Hair follicular keratinocyte (primary cell): ENCODE measurements at places on chromosomes 3 and 15. TPM values are rescaled to one million over a fixed set of nuclear protein-coding genes. Genes with fewer than 3 reads are reported as not detected.

Gene CLDN18
- total RNA-seq = not detected in 2 replicates

Gene RAB43
- 25.5 and 29.1 TPM in 2 replicates for total RNA-seq

Gene SEMA3G
- 0.46 TPM in 1 of 2 replicates, not detected in the other for total RNA-seq

Gene SLC28A1
- total RNA-seq = not detected in 2 replicates

Gene KPNA1
- 21.1 and 24.9 TPM in 2 replicates for total RNA-seq

Gene EPHA3
- not detected in 2 replicates for total RNA-seq

Gene LHFPL4
- 0.08 TPM in 1 of 2 replicates, not detected in the other for total RNA-seq

Gene GLT8D1
- total RNA-seq = 58.9 and 70.5 TPM in 2 replicates

Gene TMCO5A
- total RNA-seq = not detected in 2 replicates

Gene REC114
- not detected in 2 replicates for total RNA-seq
